Upper lobe of right lung (tissue), 1 donor: ENCODE measurements at places on chromosomes 3 and 15. TPM values are rescaled to one million over a fixed set of nuclear protein-coding genes. Genes with fewer than 3 reads are reported as not detected.

Gene C3orf85
- total RNA-seq, result not detected

Gene SLC35A5
- 40.5 TPM for total RNA-seq

DNA sequence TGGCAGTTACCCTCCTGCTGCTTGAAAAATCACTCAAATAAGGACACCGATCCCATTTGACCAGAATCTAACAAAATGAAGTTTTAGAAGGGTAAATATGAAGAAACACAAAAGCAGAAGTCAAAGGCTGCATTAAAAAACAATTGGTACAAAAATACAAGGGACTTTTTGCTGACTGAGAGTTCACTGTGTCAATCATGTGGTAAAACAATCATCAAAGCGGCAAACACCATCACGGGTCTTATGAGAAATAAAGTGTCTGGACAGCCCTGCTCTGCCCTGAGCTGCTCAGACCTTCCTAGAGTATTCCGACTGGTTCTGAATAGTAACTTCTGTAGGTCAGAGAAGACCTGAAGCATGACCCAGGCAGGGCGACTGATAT lies 137.2 kb upstream of the RAD18 start:
- H3K27me3 ChIP-seq, result no peaks in the 10 kb centered on the region
- no peak for DNase-seq
- no peaks in the 10 kb centered on the region for H3K4me1 ChIP-seq
- no peaks in the 10 kb centered on the region for H3K36me3 ChIP-seq
- H3K27ac ChIP-seq, result no peak overlapping the region
- H3K4me3 ChIP-seq, result no peak overlapping the region

DNA sequence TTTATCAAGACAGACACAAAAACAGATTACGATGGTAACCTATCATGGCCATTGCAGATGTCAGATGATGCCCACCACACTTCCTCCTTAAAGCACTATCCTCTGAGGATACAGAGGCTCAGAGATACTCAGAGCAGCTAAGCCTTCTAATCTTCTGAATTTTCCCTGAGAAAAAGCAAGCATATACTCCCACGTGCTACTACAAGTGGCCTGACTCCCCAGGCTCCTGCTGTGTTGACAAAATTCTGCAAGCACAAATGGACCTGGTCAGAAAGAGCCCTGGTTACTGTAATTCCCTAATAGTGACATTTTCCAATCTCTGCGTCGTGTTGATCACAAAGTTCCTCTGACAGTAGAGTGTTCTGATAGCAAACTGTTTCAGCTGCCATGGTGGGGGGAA lies 207.1 kb downstream of the KCNMB2 start:
- no peak for DNase-seq
- no peaks in the 10 kb centered on the region for H3K36me3 ChIP-seq
- no peaks in the 10 kb centered on the region for H3K4me1 ChIP-seq
- H3K27ac ChIP-seq, result no peak overlapping the region
- no peaks in the 10 kb centered on the region for H3K27me3 ChIP-seq

- no peaks in the 10 kb centered on the region for H3K27me3 ChIP-seq
- no peak overlapping the region for H3K27ac ChIP-seq
- no peaks in the 10 kb centered on the region for H3K36me3 ChIP-seq
- no peak overlapping the region for H3K4me3 ChIP-seq
Observed at GRCh38 chr15:98610991-98611390, 37.3 kb upstream of the IGF1R start.

- H3K4me3 ChIP-seq, result no peak overlapping the region
- DNase-seq, result no peak
- no peaks in the 10 kb centered on the region for H3K27me3 ChIP-seq
- peaks cover 12% of the 10 kb centered on the region for H3K4me1 ChIP-seq
Observed at GRCh38 chr3:32453346-32453745, 49.3 kb downstream of the CMTM6 start.

- no peak for DNase-seq
Observed at GRCh38 chr3:113847664-113848461, 9.3 kb downstream of the GRAMD1C start.

DNA sequence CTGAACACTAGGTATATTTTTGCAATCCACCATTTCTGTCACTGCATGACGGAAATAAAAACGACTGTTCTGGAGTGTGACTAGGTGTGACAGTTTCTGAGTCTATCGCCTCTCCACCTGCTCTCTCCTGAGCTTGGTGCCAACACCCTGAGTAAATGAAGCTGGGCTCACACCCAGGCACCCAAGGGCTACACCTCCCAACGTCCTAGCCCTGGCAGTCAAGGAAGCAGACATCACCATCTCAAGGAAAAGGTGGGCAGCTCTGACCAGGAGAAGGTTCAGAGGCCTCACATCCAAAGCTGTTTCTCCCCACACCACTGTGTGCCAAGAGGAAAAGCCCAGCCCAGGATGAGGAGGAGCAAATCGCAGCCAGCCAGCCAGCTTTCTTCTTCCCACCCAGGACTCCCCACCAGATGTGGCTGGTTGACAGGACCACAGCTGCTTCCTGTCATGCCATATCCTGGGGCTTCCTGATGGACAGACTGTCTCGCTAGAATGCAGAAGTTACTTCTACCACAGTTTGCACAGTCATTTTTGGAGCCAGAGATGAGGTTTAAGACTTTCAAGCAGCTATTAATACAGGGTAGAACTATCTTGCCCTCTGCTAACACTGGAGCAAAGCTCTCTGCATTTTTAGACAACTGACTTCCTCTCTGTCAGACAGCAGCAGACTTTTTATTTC lies 3.3 kb downstream of the SCAMP2 start:
- no peaks in the 10 kb centered on the region for H3K36me3 ChIP-seq
- peak overlapping the region; percentile 17 for H3K4me3 ChIP-seq
- H3K4me1 ChIP-seq, result peaks cover 65% of the 10 kb centered on the region
- H3K27ac ChIP-seq, result peak overlapping the region; percentile 71

GRCh38 chr3:50587806-50588758 lies 18.8 kb downstream of the HEMK1 start:
- no peaks in the 10 kb centered on the region for H3K36me3 ChIP-seq
- H3K27me3 ChIP-seq, result no peaks in the 10 kb centered on the region
- H3K27ac ChIP-seq, result peak overlapping the region; percentile 17
- peaks cover 61% of the 10 kb centered on the region for H3K4me1 ChIP-seq

- no peaks in the 10 kb centered on the region for H3K36me3 ChIP-seq
- H3K4me3 ChIP-seq, result no peak overlapping the region
- no peaks in the 10 kb centered on the region for H3K27me3 ChIP-seq
- peaks cover 13% of the 10 kb centered on the region for H3K4me1 ChIP-seq
Observed at GRCh38 chr15:69713726-69714559, 261.3 kb downstream of the RPLP1 start.

GRCh38 chr15:88139936-88140335 lies 116.6 kb downstream of the NTRK3 start:
- H3K27ac ChIP-seq, result no peak overlapping the region
- no peak overlapping the region for H3K4me3 ChIP-seq
- DNase-seq, result no peak
- H3K36me3 ChIP-seq, result no peaks in the 10 kb centered on the region
